ENCODE measurements at places on chromosomes 5 and 9. TPM values are rescaled to one million over a fixed set of nuclear protein-coding genes. Genes with fewer than 3 reads are reported as not detected.

ARHGEF39 gene
- total RNA-seq = 1.8 TPM

PCDHGA2 gene
- 0.08 TPM for total RNA-seq

CTNND2 gene
- 30.3 TPM for total RNA-seq

ANKH gene
- total RNA-seq = 23.6 TPM

OR4F3 gene
- total RNA-seq = 0.56 TPM

INSL6 gene
- total RNA-seq = not detected

PCDHB12 gene
- total RNA-seq = 1.1 TPM

MFAP3 gene
- 65.4 TPM for total RNA-seq

PDE8B gene
- total RNA-seq = 9.2 TPM

FREM1 gene
- 27.7 TPM for total RNA-seq

LEAP2 gene
- 22.6 TPM for total RNA-seq

DPYSL3 gene
- total RNA-seq = 70.4 TPM

TRAF1 gene
- 4.0 TPM for total RNA-seq

RBM18 gene
- 15.9 TPM for total RNA-seq

ARL14EPL gene
- total RNA-seq = not detected

MYMK gene
- not detected for total RNA-seq

MARVELD2 gene
- 43.5 TPM for total RNA-seq

CCDC183 gene
- total RNA-seq = 17.7 TPM

FCN1 gene
- total RNA-seq = not detected

F12 gene
- total RNA-seq = 16.5 TPM

STC2 gene
- total RNA-seq = 26.6 TPM

PAX5 gene
- total RNA-seq = not detected

ZFP2 gene
- 2.2 TPM for total RNA-seq

CEP72 gene
- 7.6 TPM for total RNA-seq

TLE1 gene
- 100 TPM for total RNA-seq

ZFR gene
- total RNA-seq = 93.3 TPM

BTNL8 gene
- total RNA-seq = 19.1 TPM

FGFR4 gene
- total RNA-seq = 121 TPM

CCDC152 gene
- 1.8 TPM for total RNA-seq

SEMA6A gene
- 68.6 TPM for total RNA-seq

TMEM215 gene
- 0.43 TPM for total RNA-seq

PCDHGA4 gene
- total RNA-seq = 0.17 TPM

C5 gene
- total RNA-seq = 55.4 TPM

NRARP gene
- 5.3 TPM for total RNA-seq

C1QTNF2 gene
- total RNA-seq = 3.0 TPM

PNPLA7 gene
- 0.56 TPM for total RNA-seq

SIT1 gene
- not detected for total RNA-seq

DMRT3 gene
- not detected for total RNA-seq

LOX gene
- total RNA-seq = 98.2 TPM

CAMK4 gene
- 1.6 TPM for total RNA-seq

PCDHB13 gene
- 1.9 TPM for total RNA-seq

RNF208 gene
- total RNA-seq = 2.3 TPM

ORM2 gene
- 52.0 TPM for total RNA-seq

PCDHB16 gene
- 3.4 TPM for total RNA-seq

MYORG gene
- 30.0 TPM for total RNA-seq

SH3GLB2 gene
- total RNA-seq = 85.4 TPM

LRRC8A gene
- 28.8 TPM for total RNA-seq

ICE1 gene
- 26.5 TPM for total RNA-seq

PRUNE2 gene
- 4.1 TPM for total RNA-seq

FAT2 gene
- total RNA-seq = 0.40 TPM

OR1J4 gene
- total RNA-seq = not detected

GPR151 gene
- total RNA-seq = not detected

Measured in hepatocyte (in vitro differentiated cells).